ENCODE measurements at places on chromosomes 6 and 20.

DNA sequence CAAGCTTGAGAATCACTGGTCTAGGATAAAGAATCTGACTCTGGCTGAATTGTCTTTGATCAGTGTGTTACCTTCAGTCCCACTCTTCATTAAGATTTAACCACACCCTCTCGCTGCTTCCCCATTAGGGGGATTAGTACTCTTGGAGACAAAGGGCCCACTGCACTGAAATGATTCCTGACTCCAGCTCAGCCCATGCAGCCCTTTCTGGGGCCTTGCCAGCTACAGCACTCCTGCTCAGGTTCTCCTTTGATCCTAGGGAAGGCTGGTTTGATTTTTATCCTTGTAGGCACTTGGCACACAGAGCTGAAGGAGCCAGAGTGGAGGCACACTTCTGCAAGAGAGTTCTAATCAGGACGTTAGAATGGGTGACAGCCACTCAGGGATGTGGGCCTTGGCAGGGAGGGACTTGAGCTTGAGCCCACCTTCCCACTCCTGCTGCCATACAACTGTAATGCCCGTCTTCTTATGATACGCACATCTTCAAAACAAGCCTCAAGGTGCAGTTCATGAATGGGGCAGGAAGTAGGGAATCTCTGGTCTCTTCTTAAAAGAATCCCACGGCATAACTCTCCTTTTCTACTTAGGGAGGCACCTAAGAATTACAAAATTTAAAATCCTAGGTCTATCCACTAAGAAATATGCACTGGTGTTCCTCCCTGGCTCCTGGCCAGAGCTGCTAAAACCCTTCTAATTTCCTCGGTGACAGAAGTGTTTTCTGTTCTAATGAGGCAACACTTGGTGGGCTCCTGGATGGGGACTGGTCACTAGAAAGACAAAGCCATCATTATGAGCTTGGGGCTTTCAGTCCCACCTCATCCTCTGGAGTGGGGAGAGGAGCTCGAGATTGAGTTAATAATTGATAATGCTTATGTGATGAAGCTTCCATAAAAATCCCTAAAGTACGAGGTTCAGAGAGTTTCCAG is 1.5 kb upstream of the SLA2 start:
- no peak for DNase-seq

DNA sequence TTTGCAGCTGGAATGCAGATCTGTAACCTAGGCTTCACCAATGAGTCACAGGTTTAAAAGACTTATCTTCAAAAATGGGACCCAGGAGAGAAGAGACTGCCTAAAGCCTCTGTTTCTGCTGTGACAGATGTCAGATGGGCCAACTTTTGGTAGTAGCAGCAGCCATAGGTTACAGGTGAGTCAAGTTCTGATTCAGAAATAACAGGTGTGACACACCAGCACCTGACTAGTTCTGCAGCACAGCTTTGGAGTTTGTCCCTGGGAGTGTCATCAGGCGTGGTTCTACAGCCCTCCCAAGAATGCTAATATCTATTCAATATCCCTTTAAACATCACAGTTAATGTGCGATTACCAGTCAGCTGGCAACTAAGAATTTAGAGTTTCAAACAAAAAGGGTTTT is 121.9 kb upstream of the BTN3A2 start:
- no peak for DNase-seq

DNA sequence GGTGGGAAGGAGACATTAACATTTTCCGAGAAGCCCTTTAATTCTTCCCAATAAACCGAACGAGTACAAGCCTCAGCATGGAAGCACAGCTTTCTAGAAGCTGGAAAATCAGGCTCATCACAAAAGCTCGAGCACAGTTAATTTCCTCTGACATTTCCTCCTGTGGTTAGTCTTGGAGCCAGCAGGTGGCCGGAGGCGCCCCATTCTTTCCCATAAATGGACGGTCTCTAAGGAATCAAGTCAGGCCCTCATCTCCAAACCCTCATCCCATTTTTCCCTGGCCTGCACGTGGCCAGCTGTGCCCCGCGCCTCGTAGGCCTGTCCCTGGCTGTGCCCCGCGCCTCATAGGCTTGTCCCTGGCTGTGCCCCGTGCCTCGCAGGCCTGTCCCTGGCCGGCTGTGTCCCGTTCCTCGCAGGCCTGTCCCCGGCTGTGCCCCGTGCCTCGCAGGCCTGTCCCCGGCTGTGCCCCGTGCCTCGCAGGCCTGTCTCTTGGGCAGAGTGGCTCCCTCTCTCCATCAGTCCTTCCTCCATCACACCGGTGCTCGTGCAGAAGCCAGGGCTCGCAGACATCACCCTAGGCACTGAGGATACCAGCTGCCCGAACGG is 19.7 kb upstream of the NTSR1 start:
- no peak for DNase-seq

DNA sequence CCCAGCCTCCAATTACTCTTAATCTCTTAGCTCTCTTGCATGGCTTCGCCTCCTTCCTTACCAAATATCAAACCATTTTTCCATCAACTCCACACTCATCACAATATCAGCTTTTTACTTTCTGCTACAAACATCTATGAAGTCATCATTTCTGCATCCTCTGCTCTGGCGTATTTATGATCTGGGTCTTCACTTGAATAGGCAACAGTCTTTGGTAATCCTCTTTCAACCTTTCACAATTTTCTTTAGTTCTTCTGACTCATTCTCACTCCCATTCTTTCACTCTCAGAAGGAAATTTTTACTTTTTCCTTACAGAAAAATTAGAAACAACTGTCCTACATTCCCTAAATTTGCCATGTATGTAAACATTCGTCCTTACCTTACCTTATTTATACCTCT is 522.4 kb downstream of the HDGFL1 start:
- DNase-seq = no peak

- no peak for DNase-seq
Observed at GRCh38 chr6:134624781-134625180, 306.9 kb upstream of the SGK1 start.

GRCh38 chr6:119312875-119313338 is 36.7 kb downstream of the MAN1A1 start:
- no peak for DNase-seq

DNA sequence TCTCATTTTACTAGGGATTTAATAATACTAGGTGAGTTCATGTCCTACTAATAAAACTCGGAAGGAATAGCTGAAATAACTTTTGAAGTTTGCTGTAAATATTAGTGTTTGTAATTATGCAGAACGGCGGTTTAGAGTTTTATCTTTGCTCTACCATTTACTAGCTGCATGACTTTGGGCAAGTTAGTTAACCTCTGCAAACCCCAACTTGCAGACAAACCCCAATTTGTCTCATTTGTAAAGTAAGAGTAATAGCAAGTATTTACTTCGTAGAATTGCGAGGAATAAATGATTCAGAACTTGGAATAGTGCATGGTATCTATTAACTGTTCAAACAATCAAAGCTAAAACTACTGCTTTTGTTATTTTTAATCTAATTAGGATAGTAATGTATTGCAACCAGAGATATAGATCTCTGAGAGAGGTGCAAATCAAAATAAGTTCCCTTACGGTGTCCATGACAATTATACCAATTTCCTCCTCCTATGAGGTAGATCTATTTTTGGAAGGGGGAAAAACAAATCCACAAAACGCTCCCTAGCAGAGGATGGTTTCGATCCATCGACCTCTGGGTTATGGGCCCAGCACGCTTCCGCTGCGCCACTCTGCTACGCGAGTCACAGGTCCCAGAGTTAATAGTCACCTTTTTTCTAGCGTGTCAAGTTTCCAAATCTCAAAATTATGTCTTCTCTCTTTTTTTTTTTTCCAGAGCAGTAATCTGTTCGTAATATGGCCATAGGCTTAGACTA is 35.1 kb upstream of the BTN3A2 start:
- DNase-seq = no peak

DNA sequence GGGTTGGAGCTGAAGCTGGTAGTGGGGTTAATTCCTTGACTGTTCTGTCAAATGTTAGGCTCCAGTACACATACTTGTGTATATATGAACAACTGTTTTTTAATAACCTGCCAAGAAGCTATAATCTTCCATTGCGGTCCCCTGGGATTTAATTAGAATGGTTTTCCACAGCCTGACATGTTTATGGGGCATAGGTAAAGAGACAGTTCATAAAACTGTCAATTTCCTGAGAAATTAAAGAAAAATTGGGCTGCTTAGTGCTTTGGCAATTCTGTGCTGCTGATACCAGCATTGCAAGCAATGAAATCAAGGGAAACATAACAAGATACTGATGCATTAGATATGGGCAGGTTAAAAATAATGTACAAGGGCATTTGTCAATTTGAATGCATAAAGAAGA is 314.1 kb upstream of the SLC35B3 start:
- no peak for DNase-seq

DNA sequence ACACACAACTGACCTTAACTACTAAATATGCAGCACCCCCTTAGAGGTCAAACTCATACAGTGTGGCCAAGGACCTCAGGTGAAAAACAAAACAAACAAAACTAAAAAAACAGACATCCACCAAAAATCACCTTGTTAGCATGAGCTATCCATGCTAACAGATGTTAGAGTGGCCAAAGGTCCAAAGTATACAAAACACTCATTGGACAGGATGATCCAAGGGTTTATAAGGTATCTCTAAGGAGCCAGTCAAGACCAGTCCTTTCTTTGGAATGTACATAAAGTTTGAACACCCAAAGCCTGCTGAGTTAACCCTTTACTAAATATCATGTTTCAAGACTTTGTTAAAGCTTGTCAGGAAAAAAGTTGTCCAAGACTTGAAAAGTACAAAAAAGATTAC is 35.8 kb downstream of the THEMIS start:
- DNase-seq = no peak

GRCh38 chr6:149259753-149260152 is 57.8 kb upstream of the TAB2 start:
- no peak for DNase-seq

- no peak for DNase-seq
Observed at GRCh38 chr6:72418495-72418894, 203.4 kb upstream of the KCNQ5 start.

DNA sequence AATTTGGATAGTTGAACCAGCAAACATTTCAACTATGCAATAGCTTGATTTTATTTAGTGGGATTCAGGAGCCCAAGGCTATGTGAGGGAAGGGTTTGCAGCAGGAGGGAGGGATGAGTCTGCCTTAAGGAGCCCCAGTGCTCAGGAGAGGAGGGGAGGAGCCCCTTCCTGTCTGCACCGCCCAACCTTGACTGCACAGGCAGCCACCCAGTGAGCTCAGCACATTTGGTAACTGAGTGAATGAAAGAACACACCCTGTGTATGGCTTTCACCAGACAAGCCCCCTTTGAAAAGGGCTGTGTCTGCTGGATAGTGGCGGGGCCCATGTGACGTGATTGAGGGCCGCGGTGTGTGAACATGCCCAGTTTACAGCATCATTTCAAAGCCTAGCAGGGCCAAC is 17.0 kb downstream of the DACT2 start:
- DNase-seq = no peak

DNA sequence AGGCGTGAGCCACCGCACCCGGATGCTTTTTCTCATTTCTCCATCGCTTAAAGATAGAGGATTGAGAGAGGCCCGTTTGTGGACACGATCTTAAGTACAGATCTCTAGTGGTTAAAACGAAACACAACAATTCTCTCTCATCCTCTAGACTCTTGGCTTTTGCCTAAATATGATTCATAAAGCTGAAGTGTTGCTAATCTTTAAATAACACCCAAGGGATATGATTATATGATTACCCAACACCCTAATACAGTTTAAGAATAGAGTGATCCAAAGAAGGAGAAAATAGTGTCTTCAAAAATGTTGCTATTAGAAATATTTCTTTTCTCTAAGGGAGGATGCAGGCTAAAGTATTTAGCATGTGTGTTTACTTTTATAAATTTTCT is 50.4 kb downstream of the MTHFD1L start:
- DNase-seq = no peak

DNA sequence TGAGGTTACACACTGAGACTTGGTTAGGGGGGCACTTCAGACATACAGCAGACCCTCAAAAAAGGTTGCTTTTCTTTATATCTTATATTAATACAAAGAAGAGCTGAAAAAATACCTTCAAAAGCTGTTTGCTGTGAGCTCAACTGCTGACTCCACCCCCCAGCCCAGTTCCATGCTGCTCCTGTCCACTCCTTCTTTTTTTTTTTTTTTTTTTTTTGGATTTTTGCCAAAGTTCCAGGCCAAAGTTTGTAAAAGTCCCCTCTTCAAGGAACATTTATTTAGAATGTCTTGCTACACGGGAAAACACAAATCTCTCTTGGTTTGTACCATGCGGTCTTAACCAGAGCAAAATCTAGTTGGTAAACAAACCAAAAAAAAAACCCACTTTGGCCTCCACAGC is 85.3 kb upstream of the AKAP12 start:
- DNase-seq = no peak
